ENCODE measurements at places on chromosomes 11 and 22. TPM values are rescaled to one million over a fixed set of nuclear protein-coding genes. Genes with fewer than 3 reads are reported as not detected.

Gene SUSD2
- total RNA-seq: 0.25 TPM

Gene RIMBP3B
- total RNA-seq: 0.98 TPM

Gene PARVA
- 4.2 TPM for total RNA-seq

Gene DKK3
- 197 TPM for total RNA-seq

Gene STT3A
- 39.1 TPM for total RNA-seq
